ENCODE measurements at places on chromosomes 5 and 9. TPM values are rescaled to one million over a fixed set of nuclear protein-coding genes. Genes with fewer than 3 reads are reported as not detected.

DNA sequence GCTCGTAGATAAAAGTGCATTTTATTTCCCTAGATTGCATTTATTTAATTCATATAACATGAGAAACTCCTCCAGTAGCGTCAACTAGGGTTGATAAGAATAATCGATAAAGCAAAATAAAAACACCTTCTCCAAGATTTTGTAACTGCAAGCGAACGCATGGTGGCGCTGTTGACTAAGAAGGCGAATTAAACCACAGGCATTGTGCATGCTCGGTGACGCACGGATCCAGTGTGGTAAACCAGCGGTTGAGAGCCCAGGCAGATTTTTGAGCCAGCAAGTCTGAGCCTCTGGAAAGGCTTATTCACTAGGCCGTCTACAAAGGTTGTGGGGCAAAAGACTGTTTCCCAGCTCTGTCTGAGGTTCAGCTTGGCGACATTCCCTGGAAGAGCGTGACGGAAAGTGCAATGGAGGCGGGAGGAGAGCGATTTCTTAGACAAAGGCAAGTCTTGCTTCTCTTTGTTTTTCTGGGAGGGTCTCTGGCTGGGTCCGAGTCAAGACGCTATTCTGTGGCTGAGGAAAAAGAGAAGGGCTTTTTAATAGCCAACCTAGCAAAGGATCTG lies at the start of gene PCDHB3:
Gene PCDHB3 (plus strand): TSS at position 231 of the 563 bp plus-strand sequence. CDS start 177 bp downstream, at position 408.
- no peak for DNase-seq

DNA sequence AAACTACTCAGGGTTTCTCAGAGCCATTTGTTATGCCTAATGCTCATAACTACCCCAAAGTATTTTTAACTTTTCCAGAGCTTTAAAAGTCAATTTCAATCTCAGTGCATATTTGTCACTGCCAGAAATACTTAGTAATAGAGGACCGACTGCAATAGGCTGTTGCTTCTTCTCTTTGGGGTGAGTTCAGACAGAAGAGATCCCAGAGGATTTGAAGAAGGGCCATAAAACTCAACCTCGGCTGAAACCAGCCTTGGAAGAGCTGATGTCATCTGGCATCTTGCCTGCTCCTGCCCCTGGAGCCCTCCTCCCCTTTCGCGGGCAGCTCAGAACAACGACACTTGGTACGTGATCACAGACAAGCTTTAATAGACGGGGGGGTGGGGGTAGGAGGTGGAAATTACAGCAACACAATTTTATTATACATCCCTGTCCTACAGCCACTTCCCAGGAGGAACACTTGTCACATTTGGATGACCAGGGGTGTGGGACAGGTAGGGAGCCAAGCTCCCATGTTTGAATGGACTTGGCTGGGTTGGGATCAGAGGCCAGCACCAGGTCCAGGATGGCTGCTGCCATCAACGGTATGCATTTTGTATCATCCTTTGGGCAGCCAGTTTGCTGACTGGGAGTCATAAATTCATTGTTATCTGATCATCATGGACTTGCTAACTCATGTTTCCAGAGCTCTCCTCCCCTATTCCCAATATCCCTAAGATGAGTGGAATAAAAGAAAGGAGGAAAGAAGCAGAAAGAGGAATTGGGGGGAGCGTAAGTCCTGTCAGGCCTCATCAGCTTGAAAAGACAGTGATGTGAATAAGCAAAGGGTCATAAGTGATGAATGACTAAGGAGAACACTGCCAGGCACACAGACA lies 186.6 kb upstream of the PANK3 start:
- DNase-seq: no peak

- no peak for DNase-seq
These were observed 28.1 kb downstream of the RNF20 start for GRCh38 chr9:101561740-101562139.

DNA sequence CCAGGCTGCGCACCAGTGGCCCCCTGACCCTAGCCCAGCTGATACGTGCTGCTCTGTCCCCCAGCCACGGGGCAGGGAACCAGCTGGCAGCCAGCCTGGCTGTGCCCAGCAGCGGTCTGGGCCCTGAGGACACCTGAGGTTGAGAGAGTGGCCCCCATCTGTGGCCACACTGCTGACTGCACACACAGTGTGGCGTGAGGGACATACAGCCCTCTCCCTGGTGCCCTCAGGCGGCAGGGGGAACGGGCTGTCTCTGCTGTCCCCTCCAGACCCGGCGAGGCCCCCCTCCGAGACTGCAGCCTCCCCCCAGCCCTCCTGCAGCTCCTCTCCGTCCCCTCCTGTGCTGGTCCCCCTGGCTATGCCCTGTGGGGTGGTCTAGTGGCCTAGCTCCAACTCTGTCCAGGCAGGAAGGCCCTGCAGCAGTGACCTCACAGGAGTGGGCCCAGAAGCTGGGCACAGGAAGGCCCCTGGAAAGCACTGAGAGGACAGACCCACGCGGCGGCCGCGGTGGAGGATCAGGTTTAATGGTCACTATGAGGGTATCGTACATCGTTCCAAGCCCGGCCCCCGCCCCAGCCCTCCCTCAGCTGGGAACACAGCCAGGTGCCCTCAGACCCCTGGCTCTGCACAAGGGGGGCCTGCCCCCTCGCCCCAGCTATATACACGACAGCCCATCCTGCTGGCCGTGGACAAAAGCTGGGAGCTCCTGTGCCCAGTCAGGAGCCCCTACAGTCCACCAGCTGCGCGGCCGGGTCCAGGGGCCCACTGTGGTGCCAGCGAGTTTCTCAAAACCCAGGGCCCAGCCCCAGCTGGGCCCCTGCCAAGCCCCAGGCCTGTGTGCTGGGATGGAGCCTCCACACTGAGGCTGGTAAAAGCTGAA lies 6.8 kb upstream of the ENTPD8 start:
- DNase-seq: no peak

DNA sequence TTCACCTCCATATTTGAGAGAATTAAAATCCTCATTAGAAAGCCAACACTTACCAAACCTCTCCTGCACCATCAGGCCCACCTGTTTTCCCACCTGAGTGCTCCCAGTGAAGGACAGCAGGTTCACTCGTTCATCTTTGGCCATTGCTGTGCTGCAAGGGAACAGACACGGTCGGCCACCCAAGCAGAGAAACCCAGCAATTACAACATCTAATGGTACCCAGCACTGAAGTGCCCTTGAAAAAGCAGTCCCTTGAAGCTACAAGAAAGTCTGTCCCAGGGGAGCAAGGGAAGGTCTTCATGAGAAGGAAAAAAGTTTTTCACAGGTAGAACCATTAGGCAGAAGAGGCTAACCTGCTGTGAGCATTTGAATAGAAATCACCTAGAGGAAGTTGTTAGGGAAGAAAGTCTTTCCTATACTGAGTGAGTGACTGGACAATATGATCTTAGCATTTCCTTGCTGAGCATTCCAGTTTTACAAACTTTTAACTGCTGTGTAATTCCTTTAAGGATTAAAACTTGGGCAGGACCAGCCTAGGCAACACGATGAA lies 26.7 kb downstream of the ALDH7A1 start:
- no peak for DNase-seq

DNA sequence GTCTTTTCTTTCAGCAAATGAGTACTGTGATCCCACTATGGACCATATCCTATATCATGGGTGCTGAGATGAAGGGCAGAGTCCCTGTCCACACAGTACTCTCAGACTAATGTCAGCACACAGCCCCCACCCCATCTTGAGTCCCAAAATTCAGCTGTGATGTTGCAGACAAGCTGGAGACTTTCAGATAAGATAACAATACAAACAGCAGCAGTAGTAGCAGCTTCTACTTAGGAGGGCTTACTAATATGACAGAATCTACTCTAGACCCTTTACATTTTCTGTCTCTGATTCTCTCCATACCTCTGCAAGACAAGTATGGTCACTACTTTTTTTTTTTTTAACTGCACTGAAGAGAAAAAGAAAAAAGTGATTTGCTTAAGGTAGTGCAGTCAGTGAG lies 129.1 kb upstream of the TRIM32 start:
- no peak for DNase-seq

- DNase-seq: no peak
These were observed 108.5 kb downstream of the ZNF354C start for GRCh38 chr5:179168664-179169063.

DNA sequence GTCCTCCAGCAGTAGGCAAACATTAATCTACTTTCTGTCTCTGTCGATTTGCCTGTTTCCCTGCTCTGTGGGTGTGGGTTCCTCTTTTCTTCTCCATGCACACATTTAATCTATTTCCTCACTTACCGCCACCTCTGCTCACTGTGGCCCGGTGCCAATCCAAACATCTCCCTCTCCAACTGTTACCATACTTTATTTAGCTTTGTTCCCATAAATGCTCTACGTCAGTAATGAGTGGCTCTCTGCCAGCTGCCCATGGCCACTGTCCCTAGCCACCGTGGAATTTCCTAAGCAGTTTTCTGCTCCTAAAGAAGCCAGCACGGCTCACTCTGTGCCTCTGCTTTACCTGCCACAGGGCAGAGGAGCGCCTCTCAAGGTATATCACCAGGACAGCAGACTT lies 19.5 kb upstream of the GOLPH3 start:
- no peak for DNase-seq

GRCh38 chr5:116153687-116154174 lies 68.9 kb downstream of the COMMD10 start:
- DNase-seq: no peak

GRCh38 chr5:124262470-124262869 lies 484.0 kb downstream of the ZNF608 start:
- no peak for DNase-seq

DNA sequence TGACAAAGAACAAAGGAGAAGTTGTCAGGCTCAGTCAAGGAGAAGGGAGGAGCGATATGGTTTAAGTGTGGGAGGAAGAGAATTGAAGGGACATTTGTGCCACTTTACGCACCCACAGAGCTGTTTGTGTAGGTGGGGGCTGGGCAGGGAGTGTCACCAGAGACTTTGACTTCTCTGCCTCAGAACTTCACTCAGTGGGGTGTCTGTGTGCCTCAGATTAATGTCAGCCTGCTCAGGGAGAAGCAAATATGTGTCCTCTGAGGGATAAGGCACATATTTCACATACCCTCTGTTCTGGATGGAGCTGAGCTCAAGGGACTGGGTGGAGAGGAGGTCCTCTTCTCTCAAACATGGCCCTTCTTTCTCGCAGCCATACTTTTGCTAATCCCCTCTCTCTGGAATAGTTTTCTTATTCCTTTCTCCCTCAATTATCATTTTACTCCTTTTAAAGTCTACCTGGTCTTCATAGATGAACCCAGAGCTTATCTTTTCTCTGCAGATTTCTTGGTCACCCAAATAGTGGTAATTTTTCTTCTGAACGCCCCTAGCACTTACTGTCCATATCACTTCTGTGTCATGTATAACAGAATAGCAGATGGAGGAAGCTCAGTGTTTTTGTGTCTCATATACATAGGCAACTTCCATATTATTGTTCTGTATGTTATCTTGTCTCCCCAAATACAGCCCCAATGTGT lies 77.0 kb downstream of the IQGAP2 start:
- DNase-seq: no peak

- no peak for DNase-seq
These were observed 80.2 kb downstream of the PRKACG start for GRCh38 chr9:68933434-68934328.

DNA sequence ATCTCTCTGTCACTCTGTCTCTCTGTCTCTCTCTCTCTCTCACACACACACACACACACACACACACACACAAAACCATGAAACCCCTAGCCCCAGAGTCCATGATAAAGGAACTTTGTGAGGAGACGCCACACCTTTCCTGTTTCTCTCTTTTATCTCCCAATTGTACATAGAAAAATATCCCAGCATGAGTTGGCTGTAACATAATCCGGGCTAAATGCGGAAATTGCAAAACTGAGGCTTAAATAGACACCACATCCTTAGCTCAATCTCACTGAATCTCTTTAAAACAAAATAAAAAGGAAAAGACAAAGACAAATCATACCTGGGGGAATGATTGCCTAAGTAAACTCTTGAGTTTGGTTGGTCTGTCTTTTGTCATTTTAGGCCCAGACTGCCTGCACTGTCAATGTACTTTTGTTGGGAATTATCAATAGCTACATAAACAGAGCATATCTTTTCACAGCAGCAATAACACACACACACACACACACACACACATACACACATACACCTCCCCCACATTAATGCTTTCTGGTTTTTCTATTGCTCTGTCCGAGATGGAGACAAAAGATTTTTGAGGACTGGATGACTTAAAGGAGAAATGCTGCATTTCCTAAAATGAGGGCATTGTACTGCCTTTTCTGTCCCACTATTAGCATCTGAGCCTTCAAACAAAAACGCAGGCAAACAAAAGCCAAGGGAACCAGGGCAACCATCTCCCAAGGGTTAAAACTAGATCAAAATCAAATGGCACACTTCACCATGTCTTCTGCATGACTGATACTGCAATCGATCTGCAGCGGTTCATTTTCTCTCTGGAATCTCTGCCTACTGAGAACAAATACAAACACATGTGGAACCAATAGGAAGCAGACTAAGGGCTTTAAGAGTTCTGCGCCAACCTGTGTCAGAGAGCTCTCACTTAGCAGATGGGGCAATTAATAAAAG lies 321.5 kb downstream of the NFIB start:
- no peak for DNase-seq

DNA sequence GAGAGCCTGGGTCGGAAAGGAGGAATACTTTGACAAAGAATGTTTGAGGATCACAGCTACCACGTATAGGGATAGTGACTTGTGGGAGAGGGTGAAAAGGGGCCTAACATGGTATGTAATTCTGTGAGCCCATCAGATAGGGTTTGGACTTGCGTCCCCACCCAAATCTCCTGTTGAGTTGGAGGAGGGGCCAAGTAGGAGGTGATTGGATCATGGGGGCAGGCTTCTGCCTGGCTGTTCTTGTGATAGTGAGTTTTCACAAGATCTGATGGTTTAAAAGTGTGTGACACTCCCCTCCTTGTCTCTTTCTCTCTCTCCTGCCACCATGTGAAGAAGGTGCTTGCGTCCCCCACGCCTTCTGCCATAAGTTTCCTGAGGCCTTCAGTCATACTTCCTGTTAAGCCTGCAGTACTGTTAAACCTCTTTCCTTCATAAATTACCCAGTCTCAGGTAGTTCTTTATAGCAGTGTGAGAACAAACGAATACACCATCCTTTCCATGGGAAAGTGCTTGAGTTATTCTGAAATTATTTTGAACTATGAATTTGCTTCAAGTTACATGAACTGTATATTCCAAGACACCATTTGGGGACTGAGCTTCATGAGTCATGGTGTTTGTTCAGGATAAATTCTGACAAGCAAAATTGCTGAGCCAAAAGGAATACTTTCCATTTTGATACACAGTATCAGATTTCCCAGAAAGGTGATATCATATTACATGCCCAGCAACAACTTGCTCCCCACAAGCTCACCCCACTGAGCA lies 68.8 kb upstream of the SSBP2 start:
- DNase-seq: peak; percentile 18

Gene ITGA1
- 0.36 TPM for polyA plus RNA-seq

Gene ABLIM3
- 5.5 TPM for polyA plus RNA-seq

Gene GPSM1
- polyA plus RNA-seq: 5.3 TPM

Gene DRD1
- polyA plus RNA-seq: not detected

Gene TMEM252
- polyA plus RNA-seq: not detected
